ENCODE measurements at places on chromosomes 16 and 17.
A peak's percentile ranks its signal among the peaks of the same experiment; 100 is the strongest.

GRCh38 chr17:77329741-77330531, 189.2 kb downstream of the SEC14L1 start:
- no peak for DNase-seq

DNA sequence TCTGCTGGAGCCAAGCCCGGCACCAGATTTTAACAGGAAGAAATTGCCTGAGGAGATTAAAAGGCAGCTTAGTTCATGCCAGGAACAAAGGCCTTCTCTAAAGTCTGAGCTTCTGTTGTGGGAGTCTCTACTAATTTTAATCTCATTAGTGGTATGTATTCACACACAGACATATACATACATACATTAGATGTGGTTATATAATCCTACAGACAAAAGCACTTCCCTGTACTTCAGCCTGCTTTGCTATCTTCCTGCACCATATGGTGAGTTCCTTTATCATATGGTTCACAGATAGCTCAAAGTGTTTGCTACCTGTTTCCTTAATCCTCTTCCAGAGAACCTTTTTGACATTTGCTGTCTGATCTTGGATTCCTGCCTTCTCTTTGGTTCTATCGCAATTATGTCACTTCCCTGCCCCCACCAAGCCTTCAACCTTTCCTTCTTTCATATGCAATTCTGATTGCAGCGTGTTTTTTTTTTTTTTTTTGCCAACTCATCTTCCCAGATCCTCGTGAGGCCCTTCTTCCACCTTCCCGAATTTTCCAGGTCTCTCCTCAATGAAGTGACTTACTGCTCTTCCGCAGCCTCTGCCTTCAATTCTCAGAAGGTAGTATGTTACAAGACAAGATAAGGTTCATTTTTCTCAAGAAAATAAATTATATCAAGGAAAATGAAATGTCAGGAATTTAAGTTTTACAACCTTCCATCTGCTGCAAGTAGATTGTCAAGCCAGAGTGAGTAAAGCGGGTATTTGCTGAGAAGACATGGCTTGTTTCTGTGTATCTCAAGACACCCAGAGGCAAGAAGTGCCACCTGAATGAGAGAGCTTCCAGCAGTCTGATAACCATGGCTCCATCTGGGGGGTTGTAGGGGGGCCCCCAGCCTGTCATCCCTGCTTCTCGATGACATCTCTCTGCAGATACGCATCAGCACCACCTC, 120.2 kb upstream of the CACNG3 start:
- no peak for DNase-seq

DNA sequence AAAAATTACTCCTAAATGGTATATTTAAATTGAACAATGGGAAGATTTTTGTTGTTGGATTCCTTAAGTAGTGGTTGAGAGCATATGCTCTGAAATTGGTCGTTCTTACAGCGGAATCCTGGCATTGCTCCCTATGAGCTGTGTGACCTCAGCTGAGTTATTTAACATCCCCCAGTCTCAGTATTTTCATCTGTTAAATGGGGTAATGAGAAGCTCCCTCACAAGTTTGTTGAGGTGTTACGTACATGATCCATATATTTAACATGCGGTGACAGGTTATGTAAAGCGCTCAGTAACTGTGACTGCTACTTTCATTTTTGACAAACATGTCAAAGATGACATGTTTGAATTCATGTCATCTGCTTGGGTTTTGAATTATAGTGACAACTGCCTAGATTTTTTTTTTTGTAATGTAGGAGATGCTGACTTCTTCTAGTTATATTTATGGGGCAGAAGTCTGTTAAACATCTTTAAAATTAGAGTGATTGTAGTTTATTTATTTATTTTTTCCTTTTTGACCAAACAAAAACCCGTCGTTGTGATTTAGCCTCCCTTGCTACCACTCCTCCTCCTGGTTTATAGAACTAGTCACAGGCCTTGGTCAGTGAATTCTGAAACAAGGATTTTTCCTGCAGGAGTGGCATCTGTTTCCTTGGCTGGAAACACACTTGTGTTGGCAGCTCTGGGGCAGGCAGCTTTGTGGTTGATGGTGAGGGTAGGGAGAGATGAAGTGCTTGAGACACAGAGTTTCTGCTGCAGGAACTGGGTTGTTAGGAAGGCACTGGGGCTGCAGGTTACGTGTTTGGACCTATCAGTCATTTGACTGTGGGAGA, 268.8 kb downstream of the SNX29 start:
- DNase-seq, result no peak

DNA sequence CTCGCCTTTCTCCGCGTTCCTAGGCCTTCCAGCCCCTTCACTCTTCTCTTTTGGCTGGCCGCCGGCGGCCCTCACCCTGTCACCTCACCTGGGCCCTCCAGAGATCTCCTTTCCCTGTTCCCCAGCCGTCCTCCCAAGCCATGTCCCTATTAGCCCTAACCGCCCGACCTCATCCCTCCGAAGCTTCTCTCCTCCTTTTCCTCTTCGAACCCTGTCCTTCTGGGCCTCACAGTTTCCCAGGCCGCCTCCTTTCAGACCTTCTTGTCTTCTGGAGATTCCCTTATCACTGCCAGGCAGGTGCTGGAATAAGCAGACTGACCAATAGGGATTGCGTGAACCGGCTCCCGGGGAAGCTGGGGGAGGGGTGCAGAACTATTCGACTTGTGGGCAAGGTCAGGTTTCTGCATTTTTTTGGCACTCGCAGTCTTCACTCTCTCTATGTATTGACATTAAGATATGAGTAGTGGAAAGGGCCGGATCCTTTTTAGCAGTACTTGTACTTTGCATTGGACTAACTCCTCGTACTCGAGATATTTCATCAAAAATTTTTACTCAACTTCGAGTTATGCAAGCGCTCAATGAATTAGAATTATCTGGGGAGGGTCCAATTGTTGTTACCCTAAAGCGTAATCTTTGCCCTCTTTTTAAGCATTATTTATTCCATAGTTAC, 690 bp downstream of the RHOT1 start:
- peak; percentile 76 for DNase-seq
